ENCODE measurements at places on chromosomes 2 and 18. TPM values are rescaled to one million over a fixed set of nuclear protein-coding genes. Genes with fewer than 3 reads are reported as not detected.

GRCh38 chr2:220269367-220269766, 641.9 kb downstream of the SLC4A3 start:
- no peak for DNase-seq

DNA sequence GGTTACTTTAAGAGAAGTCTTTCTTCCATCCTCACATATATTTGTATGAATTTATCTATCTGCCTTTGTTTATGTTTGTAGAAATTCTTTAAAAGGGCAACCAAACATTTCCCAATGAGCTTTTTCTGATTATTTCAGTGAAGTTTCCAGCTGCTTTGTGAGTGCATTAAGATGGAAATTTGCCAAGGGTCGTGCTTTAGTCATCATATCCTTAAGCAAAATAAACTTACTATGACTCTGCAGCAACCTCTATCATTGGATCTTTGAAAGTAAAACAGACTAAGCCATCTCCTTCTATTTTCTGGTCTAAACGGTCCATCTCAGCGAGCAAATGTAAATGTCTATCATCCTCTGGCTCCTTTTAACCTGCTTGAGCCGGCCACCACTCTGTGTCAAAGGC, 489.3 kb downstream of the SOX11 start:
- no peak for DNase-seq

GRCh38 chr18:74682991-74683297, 85.3 kb downstream of the ZNF407 start:
- no peak for DNase-seq

GRCh38 chr2:42036413-42036812, 11.4 kb upstream of the PKDCC start:
- no peak for DNase-seq

DNA sequence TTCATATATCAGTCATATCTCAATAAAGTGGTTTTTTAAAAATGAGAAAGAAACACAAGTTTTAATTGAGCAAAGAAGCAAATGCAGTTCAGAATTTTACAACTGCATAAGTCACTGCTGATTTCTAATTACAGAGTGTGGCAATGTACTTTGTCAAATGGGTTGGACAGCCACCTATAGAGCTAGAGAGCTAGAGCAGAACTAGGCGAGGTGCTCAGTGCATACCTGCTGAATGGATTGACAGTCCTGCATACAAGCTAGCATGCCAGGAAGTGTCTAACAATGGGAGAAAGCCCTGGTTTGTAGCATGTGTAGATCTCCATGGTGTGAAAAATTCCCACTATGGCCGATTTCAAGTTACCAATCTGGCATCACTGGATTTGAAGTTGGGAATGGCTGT, 106.3 kb upstream of the CDCA7 start:
- DNase-seq, result no peak

The IGFBP5 gene
- 628 TPM for total RNA-seq

GRCh38 chr2:149994057-149994728, 406.6 kb upstream of the MMADHC start:
- DNase-seq, result no peak

GRCh38 chr2:10285191-10285555, 17.5 kb upstream of the HPCAL1 start:
- no peak for DNase-seq

GRCh38 chr2:65416945-65417344, 15.5 kb downstream of the SPRED2 start:
- peak; percentile 70 for DNase-seq

- DNase-seq, result no peak
Measured at GRCh38 chr2:147577323-147577997, 267.4 kb upstream of the ACVR2A start.

The GAL3ST2 gene
- 15.1 TPM for total RNA-seq

The ARL6IP6 gene
- 12.5 TPM for total RNA-seq

GRCh38 chr2:124153713-124154112, 128.6 kb downstream of the CNTNAP5 start:
- DNase-seq, result no peak

- no peak for DNase-seq
Measured at GRCh38 chr18:66764230-66764629, 160.3 kb upstream of the CDH19 start.

The PROC gene
- 0.80 TPM for total RNA-seq

The RPRM gene
- total RNA-seq, result not detected

DNA sequence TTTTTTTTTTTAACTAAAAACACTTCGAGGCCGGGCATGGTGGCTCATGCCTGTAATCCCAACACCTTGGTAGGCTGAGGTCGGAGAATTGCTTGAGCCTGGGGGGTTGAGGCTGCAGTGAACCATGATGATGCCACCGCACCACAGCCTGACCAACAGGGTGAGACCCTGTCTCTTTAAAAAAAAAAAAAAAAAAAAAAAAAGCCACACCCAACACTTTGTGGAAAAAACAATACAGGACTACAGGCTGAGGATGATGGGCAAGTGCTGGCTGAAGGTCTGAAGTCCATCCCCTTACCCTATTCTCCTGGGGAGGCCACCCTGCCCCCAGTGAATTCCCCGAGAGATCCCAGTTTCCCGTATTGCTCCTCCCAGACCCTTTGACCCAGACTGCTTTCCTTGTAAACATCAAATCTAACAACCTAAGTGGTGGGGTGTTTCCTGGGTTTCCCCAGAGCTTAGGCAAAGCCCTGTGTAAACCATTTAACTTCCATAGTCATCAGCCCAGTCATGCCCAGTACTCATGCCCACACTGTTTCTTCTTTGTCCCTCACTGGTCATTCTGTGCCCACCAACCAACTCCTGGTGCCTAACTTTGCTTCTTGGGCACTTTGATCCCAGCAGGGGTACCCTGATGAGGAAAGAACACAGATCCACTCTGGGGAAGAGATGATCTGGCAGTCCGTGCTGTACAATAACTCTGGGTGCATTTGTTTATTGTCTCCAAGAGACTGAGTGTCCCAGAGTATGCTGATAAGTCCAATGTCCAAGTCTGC, 5.8 kb upstream of the TMEM37 start:
- peak; percentile 75 for DNase-seq

- DNase-seq, result no peak
Measured at GRCh38 chr18:29449424-29449823, 1272.5 kb upstream of the CDH2 start.

DNA sequence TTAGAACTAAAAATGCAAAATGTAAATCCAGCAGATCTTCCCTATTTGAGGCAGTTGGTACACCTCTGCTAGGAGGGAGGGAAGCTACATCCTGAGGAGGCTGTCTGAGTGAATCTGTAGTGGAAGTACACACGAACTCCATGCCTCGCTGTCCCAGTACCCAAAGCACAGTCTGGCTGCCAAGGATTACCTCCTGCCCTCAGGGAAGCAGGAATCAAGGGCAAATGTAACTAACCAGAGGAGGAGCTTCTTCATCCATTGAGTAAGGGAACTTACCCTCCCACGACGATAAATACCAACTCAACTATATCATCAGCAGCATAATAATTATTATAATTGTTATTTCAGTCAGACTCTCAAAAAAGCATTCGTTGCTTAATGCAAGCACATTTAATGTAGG, 2.1 kb downstream of the DHRS9 start:
- no peak for DNase-seq

GRCh38 chr18:45009756-45010155, 329.1 kb downstream of the SETBP1 start:
- no peak for DNase-seq

The SLC9A2 gene
- total RNA-seq, result 32.2 TPM

The DPYSL5 gene
- 0.38 TPM for total RNA-seq

DNA sequence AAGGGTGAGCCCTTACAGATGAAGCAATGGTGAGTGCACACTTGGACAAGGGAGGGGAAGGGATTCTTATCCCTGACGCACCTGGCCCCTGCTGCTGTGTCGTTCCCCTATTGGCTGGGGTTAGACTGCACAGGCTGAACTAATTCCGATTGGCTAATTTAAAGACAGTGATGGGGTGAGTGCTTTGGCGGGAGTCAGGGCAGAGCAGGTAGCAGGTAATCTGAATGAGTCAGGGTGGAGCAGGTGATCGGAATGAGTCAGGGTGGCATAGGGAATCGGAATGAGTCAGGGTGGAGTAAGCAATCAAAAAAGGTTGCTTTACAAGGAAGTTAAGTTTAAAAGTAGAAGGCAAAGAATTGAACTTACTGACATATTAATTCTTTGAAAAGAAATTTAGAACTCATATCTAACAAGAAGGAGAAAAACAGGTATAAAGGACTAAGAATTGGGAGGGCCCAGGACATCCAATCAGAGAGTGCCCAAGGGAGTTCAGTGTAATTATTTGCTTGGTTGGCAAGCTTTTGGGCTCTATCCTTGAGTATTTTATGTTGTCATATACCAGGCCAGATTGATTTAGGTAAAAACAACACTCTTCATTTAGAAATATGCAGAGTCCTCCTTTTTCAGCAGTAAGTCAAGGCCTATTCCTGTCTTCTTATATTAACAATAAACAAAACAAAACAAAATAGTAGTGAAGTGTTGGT, 52.3 kb upstream of the RALBP1 start:
- no peak for DNase-seq

The OSR1 gene
- 15.8 TPM for total RNA-seq

The GRB14 gene
- total RNA-seq, result 3.4 TPM

DNA sequence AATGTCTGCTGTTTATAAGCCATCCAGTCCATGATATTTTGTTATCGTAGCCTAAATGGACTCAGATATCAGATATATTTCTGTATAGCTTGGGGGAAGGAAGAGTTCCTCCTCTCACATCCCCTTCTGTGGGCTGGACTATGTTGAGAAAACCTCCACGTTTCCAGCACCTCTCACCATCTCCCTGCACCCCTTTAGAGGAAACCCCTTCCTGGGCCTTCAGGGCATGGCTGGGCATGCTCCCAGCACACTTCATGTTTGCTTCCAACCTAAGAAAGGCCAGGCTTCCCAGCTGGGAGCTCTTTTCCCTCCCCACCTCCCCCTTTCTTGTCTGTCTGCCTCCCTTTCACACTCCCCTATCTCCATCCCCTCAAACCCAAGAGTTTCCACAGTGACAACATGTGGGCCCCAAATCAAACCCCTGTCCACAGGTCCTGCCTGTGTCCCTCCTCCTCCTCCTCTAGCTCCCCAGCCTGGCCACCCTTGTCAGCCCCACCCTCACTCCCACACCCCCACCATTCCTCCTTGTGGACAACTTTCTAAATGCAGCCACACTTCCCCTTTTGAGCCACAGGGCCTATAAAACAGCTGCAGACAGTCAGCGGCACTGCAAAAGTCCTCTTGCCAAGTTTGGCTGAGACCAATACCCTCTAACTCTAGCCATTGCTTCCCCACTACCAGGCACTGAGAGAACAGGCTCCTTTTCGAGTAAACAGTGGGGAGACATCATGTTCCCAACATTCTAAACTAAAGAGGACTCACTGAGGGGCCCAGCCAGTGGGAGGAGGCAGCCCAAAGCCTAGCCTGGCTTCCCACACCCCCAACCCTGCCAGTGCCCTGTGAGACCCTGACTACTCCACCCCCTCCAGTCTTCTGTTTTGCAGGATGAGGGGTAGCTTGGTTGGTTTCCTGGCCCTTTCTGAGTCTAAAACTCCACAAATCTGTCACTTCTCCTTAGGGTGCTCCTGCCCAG, 120.5 kb downstream of the ZFP36L2 start:
- DNase-seq, result peak; percentile 61

The INHA gene
- not detected for total RNA-seq

The DSG4 gene
- 0.24 TPM for total RNA-seq

GRCh38 chr2:151670346-151670745, 63.9 kb downstream of the NEB start:
- no peak for DNase-seq

The IRS1 gene
- total RNA-seq, result 8.1 TPM

- no peak for DNase-seq
Measured at GRCh38 chr2:236608188-236608525, 38.5 kb downstream of the ACKR3 start.

DNA sequence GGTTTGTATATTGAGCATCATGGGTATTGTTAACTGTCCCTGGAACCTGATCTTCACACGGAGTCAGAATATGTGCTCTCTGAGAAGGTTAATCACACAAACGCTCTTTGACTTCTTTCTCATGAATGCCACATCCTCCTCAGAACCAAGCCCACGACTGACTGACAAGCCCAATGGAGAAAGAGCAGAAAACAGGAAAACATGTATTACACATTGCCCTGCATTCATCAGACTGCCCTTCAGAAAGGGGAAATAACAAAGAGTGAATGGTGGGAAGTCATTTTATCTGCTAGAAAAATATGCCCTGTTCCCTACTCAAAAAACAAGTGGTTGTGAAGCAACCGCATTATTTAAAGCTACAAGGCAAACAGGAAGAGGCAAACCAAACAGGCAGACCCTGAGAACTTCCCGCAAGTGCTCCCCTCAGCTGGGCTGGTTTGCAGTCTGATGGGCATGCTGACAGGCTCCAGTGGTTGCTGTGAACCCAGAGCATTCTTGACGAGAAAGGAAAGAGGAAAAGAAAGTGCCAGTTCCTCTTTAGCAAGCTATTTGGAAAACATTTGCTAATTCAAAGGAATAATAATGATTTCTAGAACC, 172.9 kb upstream of the SETBP1 start:
- DNase-seq, result peak; percentile 55

- DNase-seq, result no peak
Measured at GRCh38 chr2:63697160-63697559, 108.4 kb downstream of the MDH1 start.

The SLC40A1 gene
- total RNA-seq, result 155 TPM

The IL1F10 gene
- total RNA-seq, result not detected

The MAPK4 gene
- 0.41 TPM for total RNA-seq

All from mucosa of descending colon (tissue), 3 donors.